ENCODE measurements at places on chromosomes 5 and 9.

DNA sequence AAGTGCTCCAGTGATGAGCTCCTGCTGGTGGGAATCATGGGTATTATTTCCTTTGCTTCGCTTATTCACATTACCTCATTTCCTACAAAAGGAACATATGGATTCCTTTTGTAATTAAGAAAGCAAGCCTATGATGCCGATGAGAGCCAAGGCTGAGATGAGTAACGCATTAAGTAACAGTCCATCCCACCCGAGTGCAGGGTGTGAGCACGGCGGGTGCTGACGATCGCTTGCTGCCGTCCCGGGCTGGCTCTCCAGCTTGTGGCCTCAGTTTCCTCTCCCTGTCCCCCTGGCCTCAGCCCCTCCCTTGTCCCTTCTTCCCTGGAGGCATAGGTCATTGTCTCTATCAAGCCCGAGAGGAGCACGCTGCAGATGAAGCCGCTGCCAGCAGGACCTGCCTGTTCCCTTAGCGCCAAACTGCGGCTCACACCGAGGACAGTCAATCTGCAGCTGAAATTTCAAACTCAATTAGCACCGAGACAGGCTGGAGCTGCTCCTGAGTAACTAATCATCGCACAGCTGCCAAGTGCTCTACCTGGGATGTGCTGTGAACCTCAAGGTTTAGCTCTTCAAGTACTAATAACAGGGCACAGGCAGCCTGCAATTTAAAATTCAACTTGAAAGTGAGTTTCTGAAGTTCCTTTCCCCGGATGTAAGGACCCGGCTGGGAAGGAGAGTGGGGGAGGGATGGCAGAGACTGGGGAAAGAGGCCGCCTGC is 115.2 kb upstream of the RAPGEF1 start:
- DNase-seq: no peak

DNA sequence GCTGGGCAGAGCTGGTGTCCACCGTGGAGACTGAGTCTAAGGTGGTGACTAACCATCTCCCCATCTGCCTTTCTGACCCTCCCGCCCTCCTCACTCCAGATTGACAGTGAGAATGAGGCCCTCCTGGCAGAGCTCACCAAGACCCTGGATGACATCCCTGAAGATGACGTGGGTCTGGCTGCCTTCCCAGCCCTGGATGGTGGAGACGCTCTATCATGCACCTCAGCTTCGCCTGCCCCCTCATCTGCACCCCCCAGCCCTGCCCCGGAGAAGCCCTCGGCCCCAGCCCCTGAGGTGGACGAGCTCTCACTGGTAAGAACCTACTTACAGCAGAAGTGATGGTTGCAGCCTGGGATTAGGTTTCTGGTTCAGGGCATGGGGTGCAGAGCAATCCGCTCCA is 96.5 kb downstream of the PPARGC1B start:
- DNase-seq: no peak

GRCh38 chr5:52638732-52639131 is 149.0 kb upstream of the ITGA1 start:
- no peak for DNase-seq

- no peak for DNase-seq
These were observed 323.0 kb downstream of the SPOCK1 start for GRCh38 chr5:137176126-137176525.

- DNase-seq: no peak
These were observed 13.2 kb downstream of the ZFAND5 start for GRCh38 chr9:72351538-72352453.

All from hindlimb muscle (tissue), 1 donor.